NCI-H1436 treated with DMSO at 0.1 percent for 48 hours (cell line): ENCODE measurements at places on chromosomes 3 and 15.

DNA sequence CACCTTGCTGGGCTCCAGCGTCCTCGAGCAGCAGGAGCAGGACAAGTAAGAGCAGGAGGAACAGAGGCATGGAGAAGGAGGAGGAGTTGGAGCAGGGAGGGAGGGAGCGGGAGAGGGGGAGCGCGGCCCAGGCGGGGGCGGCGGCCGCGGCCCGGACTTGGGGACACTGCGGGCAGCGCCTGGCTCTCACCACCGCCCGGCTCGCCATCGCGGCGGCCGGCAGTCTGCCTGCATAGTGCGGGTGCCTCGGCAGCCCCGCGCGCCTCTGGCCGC, 440 bp downstream of the DCBLD2 start:
- no peak for DNase-seq

DNA sequence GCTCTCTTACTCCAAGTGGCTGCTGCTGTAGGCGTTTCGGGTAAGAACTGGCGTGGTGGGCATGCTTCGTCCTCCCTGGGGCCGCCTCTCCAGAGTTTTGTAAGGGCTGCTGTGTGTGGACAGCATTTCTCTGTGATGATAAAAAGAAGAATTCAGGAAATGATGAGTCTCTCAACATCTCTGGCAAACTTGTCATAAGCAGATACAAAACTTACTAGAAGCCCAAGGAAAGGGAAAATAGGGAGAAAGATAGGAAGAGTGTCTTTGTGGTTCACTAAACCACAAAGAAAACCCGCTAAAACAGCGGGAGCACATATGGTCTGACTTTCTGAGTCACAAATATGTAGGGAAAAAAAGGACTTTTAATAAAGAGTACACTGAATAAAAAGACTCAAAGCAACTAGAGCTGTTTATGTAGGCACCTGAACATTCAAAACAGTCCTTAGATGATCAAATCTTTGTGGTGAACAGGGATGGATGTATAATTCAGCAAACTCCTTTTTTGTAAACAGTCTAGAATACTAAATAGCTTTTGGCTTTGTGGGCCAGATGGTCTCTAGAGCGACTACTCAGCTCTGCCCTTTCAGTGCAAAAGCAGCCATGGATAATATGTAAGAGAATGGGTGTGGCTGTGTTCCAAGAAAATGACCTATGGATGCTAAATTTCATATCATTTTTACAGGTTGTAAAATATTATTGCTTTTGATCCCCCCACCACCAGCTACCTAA, 60.4 kb upstream of the LMOD3 start:
- no peak for DNase-seq

- DNase-seq = peak; percentile 71
These were observed 37.7 kb upstream of the BCHE start for GRCh38 chr3:165874663-165875489.

DNA sequence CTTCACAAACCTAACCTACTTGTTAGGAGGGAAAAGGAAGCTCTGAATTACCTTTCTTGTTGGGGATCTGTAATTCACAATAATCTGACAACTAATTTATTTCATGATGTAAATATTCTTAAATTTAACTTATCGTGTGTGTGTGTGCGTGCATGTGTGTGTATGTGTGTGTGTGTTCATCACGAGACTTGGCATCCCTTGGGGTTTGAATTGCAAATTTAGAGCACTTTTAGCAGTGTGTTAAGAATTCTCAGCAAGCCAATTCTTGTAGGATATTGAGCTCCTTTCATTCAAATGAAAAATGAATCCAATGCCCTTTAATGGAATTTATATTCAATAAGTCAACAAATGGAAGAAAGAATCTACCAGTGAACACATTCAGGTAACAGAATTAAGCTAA, 85.9 kb upstream of the C3orf80 start:
- DNase-seq = no peak

DNA sequence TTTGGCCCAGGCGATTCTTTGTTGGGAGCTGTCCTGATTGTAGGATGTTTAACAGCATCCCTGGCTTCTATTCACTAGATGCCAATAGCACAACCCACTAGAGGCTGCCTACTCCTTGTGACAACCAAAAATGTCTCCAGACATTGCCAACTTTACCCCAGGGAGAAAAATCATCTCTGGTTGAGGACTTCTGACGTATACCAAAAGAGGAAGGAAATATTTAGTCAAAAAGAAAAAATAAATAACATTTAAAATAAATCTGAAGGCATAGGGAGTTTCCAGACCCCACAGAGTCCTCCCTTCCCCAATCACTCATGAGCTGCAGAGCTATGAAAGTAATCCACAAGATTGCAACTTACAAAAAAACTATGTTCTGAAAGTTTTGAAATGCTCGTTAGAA, 61.0 kb downstream of the MECOM start:
- no peak for DNase-seq

DNA sequence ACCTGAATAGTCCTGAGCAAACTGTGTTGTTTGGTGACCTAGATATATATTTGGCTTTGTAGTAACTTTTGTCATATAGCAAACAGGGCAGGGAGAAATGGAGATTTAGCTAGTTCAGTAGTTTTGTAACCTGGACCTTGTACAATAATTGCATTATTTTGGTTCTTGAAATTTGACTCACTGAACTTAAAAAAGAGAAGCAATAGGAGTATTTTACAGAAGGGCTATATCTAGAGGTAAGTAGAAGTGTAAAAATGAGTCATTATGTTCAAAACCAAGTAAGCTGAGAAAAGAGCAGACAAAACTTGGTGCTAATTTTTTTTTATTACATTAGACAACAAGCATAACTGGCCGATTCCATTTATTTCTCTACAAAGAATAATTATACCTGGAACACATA, 505.4 kb downstream of the ZIC1 start:
- no peak for DNase-seq

- DNase-seq = no peak
These were observed 59.6 kb upstream of the ZBTB38 start for GRCh38 chr3:141308588-141309218.

GRCh38 chr3:55484801-55485791, 2.0 kb downstream of the WNT5A start:
- no peak for DNase-seq

DNA sequence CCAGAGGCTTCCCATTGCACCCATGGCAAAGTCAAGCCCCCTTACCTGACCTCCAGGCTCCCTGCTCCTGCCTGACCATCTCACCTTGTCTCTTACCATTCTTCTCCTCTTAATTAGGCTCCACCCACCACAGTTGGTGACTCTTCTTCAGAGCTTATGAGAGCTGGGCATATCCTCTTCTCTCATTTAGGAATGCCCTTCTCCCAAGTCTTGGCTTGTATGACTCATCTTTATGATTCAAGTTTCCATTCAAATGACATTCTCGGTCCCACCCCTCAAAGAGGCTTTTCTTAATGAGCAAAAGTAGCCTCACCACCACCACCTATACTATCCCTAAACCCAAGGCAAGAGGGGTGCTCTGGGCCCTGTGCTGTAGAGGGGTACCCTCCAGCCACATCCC, 55.3 kb upstream of the NUDT16 start:
- no peak for DNase-seq

DNA sequence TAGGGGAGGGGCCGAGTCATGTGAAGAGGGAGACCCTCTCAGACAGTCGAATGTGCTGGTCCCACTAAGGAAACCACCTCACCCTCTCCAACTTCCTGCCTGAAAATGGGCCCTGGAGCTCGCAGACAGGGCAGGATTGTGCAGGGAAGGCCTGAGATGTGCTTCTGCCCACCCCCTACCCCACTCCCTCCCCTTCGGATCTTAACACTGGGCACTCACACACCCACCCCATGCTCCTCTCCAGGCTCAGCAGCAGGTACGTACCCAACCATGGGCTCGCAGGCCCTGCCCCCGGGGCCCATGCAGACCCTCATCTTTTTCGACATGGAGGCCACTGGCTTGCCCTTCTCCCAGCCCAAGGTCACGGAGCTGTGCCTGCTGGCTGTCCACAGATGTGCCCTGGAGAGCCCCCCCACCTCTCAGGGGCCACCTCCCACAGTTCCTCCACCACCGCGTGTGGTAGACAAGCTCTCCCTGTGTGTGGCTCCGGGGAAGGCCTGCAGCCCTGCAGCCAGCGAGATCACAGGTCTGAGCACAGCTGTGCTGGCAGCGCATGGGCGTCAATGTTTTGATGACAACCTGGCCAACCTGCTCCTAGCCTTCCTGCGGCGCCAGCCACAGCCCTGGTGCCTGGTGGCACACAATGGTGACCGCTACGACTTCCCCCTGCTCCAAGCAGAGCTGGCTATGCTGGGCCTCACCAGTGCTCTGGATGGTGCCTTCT, 20.0 kb downstream of the ATRIP start:
- DNase-seq = no peak

- no peak for DNase-seq
These were observed 48.1 kb downstream of the RAB11A start for GRCh38 chr15:65917407-65917756.

DNA sequence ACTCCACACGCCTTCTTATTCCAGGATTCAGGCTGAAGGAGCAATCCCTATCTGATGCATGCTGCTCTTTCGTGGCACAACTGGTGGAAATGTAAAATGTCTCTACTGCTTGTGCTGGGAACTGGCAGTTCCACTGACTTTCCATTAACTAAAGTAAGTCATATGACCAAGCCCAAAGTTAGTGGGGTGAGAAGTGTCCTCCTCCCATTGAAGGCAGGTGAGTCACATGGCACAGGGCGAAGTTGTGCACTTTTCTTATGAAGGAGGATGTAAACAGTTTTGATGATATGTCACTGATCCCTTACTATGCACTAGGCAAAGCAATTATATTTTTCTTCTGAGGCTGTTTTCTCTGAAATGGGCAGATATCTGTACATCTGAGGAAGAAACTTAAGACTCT, 51.6 kb downstream of the SLC7A14 start:
- DNase-seq = no peak

GRCh38 chr15:36080759-36081158, 498.7 kb upstream of the CDIN1 start:
- no peak for DNase-seq

- DNase-seq = no peak
These were observed 30.5 kb upstream of the BLM start for GRCh38 chr15:90686435-90687218.
